Liver (tissue), 10 donors: ENCODE measurements at places on chromosomes 3 and 15. TPM values are rescaled to one million over a fixed set of nuclear protein-coding genes. Genes with fewer than 3 reads are reported as not detected.

GRCh38 chr15:29704950-29705597, 117.2 kb downstream of the TJP1 start:
- DNase-seq, result no peak

DNA sequence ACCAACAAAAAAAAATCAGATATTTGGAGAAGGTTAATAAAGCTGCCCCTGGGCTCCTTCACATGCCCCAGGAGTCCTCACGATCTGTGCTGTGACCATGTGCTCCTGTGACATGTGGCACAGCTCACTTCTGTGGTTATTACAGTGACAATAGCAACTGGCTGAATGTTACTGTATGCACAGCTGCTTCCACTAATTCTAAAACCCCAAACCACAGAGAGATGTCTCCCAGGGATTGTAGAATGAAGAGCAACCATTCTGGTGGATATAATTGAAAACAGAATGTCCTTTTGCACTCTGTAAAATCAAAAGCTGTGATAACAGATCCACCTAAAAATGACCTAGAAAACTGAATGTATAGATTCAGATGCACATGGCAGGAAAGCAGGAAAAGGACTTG, 489.2 kb upstream of the CNTN4 start:
- no peak for DNase-seq

The ACTC1 gene
- 0.08 TPM for total RNA-seq

GRCh38 chr15:49196856-49197255, 26.8 kb downstream of the GALK2 start:
- no peak for DNase-seq

GRCh38 chr3:72494130-72494529, 354.1 kb downstream of the SHQ1 start:
- DNase-seq, result no peak

DNA sequence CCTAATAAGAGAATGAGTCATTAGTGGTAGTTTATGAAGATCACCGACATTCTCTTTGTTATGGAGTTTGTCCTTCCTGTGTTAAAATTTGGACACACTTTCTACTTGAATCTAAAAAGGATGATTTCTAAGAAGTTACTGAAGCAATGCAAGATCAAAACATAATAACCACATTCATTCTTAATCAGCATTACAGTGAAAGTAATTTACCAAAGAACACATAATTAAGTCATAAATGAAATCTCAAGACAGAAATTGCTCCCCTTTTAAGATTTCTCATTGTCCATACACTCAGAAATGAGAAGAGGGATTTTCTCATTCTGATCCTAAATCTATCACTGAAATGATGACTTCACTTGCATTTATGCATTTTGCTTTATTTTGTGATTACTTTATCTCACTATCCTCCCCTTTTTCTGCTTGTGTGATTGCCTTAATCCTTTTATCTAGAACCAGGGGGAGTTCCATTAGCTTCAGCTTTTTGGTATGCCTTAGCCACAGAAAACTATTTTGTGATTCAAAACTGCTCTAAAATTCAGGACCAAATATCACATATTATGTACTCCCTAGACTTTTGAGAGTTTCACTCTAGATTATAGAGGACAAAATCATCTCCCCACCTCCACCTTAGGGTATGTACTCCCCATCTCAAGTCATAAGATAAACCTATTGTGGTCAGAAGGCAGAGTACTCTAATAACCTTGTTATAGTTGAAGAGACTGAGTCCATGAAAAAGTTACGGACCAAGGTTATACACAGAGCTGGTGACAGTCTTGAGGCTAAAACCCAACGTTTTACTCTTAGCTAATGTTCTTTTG, 817.6 kb upstream of the CFAP20DC start:
- no peak for DNase-seq

DNA sequence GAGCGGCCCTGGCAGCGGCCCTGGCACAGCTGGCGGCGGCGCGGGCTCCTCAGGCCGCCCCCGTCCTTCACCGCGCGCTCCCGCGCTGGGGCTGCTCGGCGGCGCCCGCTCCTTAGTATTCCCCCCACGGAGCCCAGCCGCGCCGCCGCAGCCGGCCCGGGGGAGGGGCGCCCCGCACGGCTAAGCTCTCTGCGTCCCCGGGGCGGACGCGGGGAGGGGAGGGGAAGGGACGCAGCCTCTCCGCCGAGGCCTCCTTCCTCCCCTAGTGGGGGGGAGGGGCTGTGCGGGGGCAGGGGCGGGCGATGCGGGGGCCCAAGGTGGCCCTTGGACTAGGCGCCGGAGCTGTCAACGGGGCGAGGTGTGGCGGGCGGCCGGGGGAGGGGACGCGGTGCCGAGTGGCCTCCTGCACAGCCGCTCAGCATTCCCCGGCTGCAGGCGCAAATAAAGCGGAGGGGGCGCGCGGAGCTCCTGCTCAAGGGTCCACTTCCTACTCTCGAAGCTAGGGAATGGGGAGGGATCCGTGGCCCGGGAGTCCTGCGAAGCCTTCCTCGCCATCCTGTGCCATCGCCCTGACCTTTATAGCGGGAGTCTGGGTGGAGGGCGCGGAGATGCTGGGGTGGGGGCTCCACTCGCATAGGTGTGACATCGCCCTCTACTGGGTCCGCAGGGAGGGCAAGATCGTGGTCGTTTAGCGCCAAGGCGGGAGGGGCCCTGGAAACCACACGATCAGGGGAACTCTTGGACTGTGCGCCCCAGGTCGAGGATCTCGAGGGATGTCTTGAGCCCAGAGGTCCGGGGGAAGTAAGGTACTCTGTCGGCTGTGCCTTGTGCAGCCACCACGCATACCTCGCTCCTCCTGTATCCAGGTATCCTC, 22.2 kb downstream of the EPHB3 start:
- no peak for DNase-seq

DNA sequence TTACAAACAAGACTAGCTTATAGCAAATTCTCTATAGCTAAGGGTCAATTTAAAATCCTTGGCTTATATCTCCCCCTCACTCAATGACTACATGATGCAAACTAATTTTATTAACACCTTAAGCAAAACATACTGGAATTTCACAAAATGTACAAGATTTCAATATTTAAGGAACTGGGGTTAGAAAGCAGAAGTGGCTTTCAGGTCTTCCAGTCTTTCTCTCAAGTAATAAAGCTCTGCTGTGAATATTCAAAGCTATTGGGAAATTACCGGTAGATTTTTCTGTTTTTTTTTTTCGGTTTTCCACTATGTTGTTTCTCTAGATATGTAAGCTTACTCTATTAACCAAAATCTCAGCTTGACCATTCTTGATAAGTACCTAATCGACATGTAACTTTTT, 3.9 kb downstream of the EPM2AIP1 start:
- DNase-seq, result no peak

The RAD51 gene
- 11.3 TPM for total RNA-seq

DNA sequence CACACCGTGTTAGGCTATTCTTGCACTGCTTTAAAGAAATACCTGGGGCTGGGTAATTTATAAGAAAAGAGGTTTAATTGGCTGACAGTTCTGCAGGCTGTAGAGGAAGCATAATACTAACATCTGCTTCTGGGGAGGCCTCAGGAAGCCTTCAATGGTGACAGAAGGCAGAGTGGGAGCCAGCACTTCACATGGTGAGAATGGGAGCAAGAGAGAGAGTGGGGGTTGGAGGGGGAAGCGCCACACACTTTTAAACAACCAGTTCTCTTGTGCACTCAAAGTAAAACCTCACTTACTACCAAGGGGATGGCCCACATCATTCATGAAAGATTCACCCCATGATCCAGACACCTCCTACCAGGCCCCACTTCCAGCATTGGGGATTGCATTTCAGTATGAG, 181.1 kb downstream of the APBA2 start:
- DNase-seq, result no peak

DNA sequence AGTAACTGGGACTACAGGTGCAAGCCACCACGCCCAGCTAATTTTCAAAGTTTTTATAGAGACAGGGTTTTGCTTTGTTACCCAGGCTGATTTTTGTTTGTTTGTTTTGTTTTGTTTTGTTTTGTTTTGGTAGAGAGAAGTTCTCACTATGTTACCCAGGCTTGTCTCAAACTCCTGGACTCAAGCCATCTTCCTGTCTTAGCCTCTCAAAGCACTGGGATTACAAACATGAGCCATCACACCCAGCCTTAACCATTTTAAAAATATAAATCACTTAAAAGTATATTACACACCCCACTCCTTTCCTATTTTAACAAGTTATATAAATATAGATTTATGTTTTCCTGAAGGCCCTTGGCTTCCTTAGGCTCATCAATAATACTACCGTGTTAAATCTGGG, 6.5 kb upstream of the DYNC1LI1 start:
- DNase-seq, result no peak

The TMEM40 gene
- total RNA-seq, result not detected

DNA sequence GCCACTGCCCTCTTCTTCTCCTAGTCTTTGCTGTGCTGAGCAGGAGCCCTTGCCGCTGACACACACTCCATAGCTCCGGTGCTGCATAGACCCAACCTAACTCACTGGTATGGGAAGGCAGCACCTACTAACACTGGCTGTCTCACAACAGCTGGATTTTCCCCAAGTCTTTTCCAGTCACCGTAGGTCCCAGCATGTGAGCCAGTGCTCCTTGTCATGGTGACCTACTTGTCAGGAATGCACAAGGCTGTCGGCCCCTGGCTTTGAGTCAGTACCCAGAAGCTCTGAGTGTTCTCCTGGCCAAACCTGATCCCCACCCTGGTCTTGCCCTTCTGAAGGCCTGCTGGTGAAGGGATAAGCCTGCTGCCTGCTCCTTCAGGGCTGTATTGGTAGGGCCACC, 25.7 kb downstream of the AMOTL2 start:
- no peak for DNase-seq

The ZCWPW2 gene
- 0.17 TPM for total RNA-seq

- DNase-seq, result no peak
Measured at GRCh38 chr3:12817343-12817710, 20.8 kb downstream of the CAND2 start.

The KCNAB1 gene
- 2.8 TPM for total RNA-seq

- DNase-seq, result no peak
Measured at GRCh38 chr15:94477913-94478553, 246.7 kb downstream of the MCTP2 start.

DNA sequence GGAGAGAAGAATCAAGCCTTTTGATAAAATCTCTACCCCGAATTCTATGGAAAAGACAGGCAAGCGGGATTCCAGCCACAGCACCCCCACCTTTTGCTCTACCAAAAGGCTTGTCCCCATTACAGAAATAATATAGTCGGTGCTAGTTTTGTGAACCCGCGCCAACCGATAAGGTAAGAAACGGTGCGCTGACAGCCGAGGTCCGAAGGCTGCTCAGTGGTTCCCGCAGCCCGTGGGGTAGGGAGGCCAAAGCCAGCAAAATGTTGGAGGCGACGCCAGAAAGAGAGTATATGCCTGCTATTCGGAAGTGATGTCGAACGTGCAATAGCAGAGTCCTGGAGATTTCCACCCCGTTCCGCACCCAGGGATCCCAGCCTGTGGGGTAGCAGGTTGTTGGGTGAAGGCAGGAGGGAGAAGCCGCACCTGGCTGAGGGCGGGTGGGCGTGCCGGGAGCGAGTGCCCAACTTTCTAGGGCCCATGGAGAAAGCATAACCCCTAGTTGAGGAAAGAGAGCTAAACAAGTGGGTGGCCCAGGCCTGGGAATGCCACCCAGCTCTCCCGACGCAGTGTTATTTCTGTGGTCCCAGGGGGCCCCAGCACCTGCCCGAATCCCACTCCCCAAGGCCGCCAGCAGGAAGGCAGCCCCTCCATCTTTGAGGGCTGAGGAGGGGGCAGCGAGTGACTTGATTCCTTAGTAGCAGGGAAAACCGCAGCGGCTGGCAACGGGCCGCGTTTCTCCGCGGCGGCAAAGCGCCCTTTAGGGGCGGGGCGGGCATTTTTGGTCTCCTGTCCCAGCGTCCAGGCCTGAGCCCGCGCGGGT, 7.9 kb upstream of the SOX2 start:
- DNase-seq, result no peak

- DNase-seq, result no peak
Measured at GRCh38 chr3:192916371-192917027, 1.2 kb downstream of the MB21D2 start.

- no peak for DNase-seq
Measured at GRCh38 chr15:87846746-87847145, 409.8 kb downstream of the NTRK3 start.

GRCh38 chr15:47331829-47332393, 385.4 kb upstream of the SEMA6D start:
- no peak for DNase-seq

DNA sequence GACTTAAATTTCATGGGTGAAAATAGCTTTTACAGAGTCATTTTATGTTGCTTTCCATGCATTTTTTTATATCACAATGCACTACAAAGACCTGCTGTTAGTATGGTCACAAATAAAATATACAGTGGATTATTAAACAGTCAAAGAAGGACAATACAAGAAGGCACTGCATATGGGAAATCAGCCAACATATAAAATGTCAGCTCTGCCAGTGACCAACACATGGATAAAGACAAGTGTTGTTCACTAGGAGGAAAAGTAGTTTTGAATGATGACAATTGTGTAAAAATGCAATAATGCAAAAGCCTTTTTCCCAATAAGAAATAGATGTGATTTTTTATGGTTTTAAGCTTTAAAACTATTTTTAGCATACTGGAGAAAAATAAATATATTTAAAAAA, 425.3 kb upstream of the CBLB start:
- DNase-seq, result no peak

The CHCHD4 gene
- 7.7 TPM for total RNA-seq

The B2M gene
- 2,879 TPM for total RNA-seq

GRCh38 chr15:34065261-34065660, 26.3 kb upstream of the AVEN start:
- no peak for DNase-seq

The LRRK1 gene
- 4.4 TPM for total RNA-seq

The RUBCN gene
- total RNA-seq, result 7.0 TPM

- no peak for DNase-seq
Measured at GRCh38 chr3:190014940-190015339, 105.8 kb downstream of the P3H2 start.

DNA sequence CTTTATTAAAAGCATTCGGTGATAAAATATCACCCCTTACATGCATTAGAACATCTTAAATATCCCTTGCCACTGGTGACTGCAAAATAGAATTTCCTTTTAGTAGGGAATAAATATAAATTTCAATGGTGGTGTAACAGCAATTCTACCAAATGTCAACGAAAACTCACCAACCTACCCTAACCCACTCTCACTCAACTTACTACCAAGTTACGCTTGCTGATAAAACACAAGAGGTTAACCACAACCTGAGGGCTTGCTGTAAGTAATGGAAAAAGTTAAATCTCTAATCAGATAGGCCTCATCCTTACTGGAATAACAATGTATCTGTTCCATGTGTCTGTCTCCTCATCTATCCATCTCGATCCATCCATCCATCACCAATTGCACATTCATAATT, 274.7 kb downstream of the FOXP1 start:
- DNase-seq, result no peak

The HCLS1 gene
- total RNA-seq, result 17.2 TPM

The ERICH6 gene
- not detected for total RNA-seq

The BUB1B gene
- 0.08 TPM for total RNA-seq

DNA sequence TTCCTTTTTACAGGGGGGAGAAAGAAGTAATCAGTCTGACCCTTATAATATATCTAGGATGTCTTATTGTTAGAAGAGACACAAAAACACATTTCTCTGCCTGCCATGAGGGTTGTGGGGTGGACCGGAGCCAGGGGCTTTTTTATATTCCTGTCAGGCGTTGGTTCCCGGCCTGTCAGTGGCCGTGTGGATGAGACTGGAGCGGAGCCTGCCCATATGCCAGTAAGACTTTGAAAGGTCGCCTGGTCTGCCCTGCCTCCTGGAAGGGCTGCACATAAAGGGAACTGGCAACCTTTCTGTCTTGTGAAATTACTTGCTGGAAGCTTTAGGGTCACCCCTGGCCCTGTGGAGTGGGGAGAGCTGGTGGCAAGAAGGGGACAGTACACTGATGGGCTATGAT, 34.7 kb downstream of the MAP3K13 start:
- DNase-seq, result no peak

The DNAH12 gene
- total RNA-seq, result 0.08 TPM

The AGTR1 gene
- total RNA-seq, result 52.2 TPM
